Esophagus mucosa (tissue), 1 donor: ENCODE measurements at places on chromosomes 1 and 21.

DNA sequence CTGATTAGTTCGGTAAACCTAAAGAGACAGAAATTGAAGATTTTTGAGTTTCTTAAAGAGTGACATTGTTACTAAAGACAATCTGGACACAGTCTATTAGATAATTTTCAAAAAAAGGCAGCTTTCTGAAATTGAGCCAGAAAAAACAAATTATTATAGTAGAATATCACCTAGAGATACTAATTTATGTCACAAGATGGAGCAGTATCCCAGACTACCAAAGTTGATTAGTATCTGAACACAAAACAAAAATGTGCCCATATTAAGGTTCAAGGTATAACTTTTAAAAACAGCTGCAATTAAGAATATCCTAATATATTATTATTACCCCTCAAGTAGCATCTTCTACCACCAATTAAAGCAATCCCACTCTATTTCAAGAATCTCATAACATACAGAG is 40.5 kb upstream of the SYT2 start:
- no peak for ATAC-seq

DNA sequence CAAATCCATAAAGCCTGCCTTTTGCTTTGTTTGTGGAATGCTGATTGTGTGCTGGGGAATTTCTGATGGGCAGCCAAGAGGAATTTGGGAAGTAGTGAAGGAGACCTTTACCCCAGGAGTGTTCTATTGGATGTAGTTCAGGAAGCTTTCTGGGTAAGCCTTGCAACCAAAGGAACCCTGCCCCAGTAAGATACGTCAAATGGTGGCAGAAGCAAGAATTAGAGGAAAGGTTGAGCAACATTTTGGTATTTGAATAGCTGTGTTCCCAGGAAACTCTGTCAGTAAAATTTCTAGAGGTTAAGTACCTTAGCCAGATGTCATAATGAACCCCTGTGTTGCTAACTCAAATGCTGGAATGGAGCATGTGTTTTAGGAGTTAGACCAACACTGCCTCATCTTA is 6.4 kb downstream of the MGST3 start:
- no peak for ATAC-seq

DNA sequence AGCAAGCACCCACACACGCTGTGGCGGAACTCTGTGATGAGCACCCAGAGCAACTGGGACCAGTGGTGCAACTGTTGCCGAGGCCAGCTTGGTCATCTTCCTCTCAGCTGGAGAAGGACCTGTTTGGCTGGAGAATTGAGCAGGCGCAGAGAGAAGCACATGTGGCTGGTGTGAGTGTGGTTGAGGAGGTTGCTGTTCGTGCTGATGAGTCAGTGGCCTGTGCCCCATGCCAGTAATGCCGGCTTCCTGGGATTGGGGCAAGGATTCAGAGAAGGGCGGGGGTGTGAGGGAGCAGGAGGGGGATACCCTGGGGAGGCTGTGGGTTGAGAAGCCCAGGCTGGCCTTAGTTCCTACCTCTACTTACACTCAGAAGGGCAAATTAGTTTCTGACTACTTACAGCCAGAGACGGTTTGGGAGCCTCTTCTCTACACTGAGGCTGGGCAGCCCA is 57.5 kb upstream of the EPS8L3 start:
- peak; percentile 86 for ATAC-seq

- no peak for ATAC-seq
Measured at GRCh38 chr1:228875741-228876140, 140.5 kb downstream of the RHOU start.

DNA sequence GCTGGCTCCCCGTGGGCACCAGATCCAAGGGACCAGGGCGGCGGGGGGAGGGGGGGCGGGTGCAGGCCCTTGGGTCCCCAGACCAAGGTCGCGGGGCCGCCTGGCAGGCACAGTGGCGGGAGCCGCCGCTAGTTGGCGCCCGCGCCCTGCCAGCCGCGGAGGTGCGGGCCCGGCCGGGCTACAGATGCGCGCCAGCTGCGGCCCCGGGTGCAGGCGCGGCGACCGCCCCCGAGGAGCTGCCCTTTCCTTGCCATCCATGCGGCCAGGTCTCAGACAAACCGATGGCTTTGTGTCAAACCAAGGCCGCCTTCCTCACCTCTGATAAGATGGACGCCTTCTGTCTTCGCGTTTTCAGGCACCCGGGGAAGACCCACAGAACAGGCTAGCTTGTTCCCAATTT is 2.2 kb upstream of the RUNX3 start:
- ATAC-seq = peak; percentile 40
